ENCODE measurements at places on chromosomes 16 and 17.

GRCh38 chr16:5175266-5175665 is 77.7 kb upstream of the EEF2KMT start:
- no peak for DNase-seq

DNA sequence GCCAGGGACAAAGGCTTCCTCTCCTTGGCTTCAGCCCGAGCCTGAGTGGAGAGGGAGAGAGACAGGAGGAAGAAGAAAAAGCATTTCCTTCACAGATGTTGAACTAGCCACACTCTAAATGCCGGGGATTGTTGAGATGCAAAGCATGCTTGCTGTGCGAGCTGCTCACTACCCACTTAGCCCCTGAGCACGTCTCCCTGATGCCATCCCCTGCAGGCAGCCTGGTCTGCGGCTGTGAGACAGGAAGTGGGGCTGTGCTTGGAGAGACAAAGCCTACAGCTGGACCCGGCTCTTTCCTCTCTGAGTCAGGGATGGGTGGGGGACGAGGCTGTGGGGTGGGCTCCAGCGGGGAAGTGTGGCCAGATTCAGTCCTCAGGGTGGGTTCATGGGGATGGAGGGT is 13.7 kb downstream of the WNT9B start:
- DNase-seq: no peak

- DNase-seq: no peak
Observed at GRCh38 chr16:12775656-12776236, 27.9 kb downstream of the CPPED1 start.

DNA sequence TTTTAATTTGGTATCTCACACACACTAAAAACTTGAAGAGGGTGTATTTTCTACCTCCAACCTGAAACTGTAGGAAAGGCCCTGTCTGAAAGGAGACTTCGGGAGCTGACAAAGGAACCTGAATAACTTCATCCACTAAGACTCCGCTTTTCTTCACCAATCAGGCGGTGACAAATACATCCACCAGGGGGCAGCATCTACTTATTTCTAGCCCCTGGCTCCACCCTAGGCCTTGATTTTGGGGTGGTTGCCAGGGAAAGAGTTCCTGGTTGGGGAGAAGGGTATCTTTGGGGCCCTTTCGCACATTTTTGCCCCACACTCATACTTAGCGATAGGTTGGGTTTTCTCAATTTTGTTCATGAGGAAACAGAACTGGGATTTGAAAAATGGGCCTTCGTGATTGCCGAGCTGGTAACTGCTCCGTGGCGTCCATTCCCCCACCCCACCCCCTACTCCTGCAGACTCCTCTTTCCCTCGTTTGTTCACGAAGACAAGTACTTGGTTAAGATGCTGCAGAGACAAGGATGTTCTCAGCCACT is 4.8 kb upstream of the ARL4D start:
- peak; percentile 87 for DNase-seq

DNA sequence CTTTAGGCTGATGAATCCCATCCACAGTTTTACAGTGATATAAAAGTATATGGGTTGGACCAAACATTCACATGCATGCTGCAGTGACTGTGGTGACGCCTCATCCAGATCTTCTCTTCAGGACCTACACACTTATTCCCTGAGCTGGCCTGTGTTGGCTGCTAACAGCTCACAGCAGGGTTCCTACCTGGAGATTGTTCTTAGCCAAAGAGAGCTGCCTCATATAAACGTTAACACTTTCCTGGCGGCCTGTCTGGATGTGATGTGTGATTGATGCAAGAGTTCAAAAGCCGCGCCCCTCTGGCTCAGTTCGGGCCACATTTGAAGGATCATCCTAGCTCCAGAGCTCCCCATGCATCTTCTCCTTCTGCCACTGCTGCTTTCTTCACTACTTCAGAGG is 93.0 kb upstream of the NETO2 start:
- no peak for DNase-seq

DNA sequence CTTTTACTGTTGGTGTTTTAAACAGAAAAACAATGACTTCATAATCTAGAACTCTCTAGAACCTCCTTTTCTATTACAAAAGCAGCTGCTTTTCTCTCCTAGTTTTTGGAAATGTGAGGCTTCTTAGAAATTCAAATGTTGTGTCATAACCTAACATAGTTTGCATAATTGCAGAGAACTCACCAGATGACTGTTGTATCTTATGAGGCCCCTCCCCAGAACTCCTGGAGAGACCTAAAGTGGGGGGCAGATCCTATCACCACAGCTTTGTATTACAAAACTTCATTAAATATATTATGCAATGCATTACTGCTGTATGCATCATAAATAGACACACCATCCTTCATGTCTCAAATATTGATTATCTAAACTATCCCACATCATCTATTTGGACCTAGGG is 538.7 kb upstream of the HSBP1 start:
- no peak for DNase-seq

GRCh38 chr16:1642148-1642547 is 30.0 kb downstream of the CRAMP1 start:
- no peak for DNase-seq

- no peak for DNase-seq
Observed at GRCh38 chr17:64534187-64534586, 27.4 kb downstream of the CEP95 start.

- DNase-seq: no peak
Observed at GRCh38 chr16:67658849-67659674, 998 bp downstream of the ACD start.

GRCh38 chr16:61045931-61046330 is 990.3 kb downstream of the CDH8 start:
- DNase-seq: no peak

- DNase-seq: no peak
Observed at GRCh38 chr16:31386157-31386984, 6.8 kb upstream of the ITGAD start.

DNA sequence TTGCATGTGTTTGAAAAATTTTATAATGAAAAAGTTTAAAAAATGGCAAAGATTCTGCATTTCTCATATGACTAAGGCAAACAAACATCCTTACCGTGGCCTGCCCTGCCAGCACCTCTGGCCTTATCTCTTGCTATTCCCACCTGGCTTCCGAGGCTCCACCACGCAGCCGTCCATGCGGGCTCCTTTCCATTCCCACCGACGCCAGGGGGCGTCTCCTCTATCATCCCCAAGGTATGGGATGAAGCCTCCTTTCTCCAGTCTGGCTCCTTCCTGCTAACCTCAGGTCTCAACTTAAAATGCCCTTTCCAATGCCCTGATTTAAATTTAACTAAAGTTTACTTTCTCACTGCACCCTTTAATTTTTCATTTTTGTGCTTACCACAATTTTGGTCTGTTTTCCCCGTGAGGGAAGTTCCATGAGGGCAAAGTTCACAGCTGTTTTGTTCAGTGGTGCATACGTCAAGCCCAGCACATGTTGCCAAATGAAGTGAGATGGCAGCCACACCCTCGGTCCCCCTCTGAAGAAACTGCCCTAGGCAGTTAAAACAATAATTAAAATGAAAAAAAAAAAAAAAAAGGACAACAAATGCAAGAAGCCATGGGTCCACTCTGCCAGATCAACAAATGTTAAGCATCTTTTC is 13.3 kb upstream of the SDK2 start:
- no peak for DNase-seq

GRCh38 chr17:40525294-40525693 is 23.9 kb upstream of the TNS4 start:
- no peak for DNase-seq

DNA sequence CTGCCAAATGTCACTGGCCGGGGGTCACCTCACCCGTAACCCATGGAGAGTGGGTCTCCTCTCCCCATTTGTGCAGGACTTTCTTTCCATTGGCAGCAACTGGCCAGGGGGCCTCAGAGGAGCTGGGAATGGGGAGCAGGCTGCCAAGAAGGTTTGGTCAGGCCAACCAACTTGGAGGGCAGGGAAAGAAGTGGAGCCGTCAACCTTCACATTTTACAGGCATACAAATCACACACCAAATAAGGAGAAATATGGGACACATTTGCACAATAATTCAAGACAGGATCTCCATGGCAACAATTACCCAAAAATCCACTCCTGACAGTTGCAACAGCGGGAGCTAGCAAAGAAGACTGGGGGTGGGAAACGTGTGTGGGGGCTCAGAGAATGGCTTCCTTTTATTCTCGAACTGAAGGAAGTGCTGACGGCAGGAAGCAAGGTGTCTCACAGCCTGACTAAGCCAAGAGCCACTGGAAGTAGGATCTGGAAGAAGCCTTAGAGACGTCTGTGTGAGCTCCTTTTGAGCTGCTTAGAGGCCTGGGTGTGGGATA is 20.9 kb downstream of the RPRML start:
- no peak for DNase-seq

DNA sequence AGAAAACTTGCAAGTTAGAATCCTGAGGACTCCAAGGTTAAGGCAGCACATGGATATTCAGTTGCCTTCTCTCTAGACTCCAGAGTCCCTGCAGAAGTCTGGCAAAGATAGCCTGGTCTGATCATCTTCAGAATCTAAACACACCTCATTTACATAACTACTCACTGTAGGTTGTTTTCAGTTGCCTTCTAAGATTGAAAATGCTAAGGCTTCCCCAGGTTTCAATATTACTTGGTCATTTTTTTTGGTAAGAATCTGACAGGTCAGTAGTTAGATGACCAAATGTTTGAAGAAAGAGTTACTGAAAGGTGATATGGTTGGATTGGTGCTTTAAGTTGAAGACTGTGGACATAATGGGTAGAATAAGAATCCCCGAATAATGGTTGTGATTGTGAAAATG is 205.4 kb upstream of the KCNJ16 start:
- no peak for DNase-seq

GRCh38 chr17:35404360-35404759 is 27.9 kb downstream of the SLFN12 start:
- DNase-seq: no peak

DNA sequence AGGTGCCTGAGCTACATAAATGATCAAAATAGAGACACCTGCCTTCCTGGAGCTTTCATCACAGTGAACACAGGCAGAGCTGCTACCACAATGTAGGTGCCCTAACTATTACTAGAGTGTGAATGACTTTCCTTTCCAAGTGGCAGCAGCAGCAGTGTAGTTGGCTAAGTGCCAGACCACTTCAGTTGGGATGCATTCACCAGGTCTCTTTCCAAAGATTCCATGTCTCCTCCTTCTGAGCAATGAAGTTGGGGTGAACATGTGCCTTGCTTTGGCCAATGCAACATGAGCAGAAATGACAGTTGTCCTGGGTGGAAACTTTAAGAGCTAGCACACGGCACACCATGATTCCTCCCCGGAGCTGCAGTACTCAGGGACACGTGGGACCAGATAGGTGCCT is 23.3 kb upstream of the CACNG4 start:
- DNase-seq: no peak

DNA sequence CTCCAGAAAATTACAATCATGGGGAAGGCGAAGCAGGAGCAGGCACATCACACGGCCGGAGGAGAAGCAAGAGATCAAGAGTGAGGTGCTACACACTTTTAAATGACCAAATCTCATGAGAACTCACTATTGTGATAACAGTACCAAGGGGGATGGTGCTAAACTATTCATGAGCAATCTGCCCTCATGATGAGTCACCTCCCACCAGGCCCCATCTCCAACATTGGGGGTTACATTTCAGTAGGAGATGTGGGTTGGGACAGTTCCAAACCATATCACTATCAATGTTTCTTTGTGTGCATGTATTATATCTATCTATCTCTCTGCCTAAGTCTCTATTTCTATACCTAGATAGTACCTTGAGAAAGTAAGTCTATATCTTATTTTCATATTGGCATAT is 724.8 kb downstream of the CDH11 start:
- DNase-seq: no peak

Data from effector memory CD4-positive, alpha-beta T cell (primary cell).